ENCODE measurements at places on chromosomes 1 and 21.

- DNase-seq, result no peak
Measured at GRCh38 chr1:233209481-233209880, 86.0 kb downstream of the PCNX2 start.

DNA sequence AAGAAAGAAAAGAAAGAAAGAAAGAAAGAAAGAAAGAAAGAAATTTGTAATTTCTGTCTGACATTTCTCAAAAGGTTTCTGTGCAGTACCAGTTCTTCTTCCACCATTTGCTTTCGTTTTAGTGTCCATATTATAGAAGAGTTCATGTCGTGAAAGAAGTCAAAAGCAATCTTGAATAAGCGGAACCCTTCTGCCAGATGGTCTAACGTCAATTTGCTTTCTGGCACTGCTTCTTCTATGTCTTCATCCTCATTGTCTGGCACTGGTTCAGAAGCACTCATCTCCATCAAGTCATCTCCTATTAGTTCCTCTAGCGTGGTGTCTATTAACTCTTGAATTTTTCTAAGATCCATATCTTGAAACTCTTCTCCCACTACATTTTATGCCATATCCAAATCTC is 170.0 kb upstream of the KCTD3 start:
- DNase-seq, result no peak

DNA sequence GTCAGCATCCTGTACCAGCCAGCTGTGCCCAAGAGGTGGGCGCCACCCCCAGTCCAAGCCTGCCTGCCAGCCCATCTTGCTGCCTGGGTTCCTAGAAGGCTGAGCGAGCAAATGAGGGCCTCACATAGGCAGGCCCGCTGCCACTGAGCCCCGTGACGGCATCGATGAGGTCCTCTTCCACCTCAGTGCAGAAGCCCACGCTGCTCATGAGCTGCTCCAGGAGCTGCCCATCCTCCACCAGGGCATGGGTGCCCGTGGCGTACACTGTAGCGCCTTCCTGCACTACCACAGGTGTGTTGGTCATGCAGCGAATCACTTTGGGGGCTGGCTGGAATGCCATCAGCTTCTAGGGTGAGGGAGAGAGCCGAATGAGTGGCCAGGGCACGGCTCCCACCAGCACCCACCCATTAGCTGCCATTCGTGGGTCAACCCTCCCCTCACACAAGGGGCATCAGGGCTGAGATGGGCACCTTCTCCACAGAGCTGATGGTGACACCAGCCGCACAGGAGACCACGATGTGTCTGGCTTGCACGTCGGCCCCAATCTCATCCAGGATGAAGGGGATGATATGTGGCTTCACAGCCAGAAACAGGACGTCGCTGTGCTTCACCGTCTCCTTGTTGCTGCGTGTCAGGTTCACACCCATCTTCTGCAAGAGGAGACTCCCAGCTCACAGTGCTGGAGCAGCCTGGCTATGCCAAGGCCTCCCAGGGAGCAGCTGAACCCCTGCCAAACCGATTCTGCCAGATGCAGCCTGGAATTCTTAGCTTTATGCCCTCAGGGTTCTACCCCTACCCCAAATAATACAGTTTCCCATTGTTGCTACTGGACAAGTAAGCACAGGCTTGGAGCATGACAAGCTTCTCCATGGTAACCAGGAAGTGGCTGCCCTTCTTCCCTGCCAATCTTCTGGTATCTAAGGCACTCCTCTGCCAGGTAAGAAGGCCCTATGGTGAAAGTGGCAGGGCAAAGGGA is 2.0 kb downstream of the PYCR2 start:
- no peak for DNase-seq

GRCh38 chr1:244047621-244048255 is 3.3 kb upstream of the ZBTB18 start:
- no peak for DNase-seq

- DNase-seq, result no peak
Measured at GRCh38 chr1:117068580-117068979, 8.5 kb downstream of the TTF2 start.

- DNase-seq, result no peak
Measured at GRCh38 chr1:232561381-232561780, 68.6 kb downstream of the SIPA1L2 start.

- DNase-seq, result no peak
Measured at GRCh38 chr1:40799351-40799867, 15.8 kb downstream of the KCNQ4 start.

DNA sequence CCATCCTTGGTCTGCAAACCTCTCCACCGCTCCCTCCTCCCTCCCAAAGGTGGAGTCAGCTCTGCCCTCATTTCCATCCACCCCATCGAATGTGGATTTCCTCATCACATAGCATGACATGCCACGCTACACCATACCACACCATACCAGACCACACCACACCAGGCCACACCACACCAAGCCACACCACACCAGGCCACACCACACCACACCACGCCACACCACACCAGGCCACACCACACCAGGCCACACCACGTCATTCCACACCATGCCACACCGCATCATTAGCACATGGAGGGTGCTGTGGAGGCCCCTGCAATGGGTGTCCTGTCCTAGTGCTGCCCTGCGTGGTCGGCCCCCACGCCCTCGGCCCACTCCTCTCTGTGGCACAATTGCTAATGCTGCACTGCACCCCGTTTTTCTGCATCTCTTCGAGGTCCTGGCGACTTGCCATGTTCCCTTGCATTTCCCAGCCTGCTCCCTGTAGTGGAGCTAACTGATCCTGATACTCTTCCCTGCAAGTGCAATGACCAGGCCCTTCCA is 11.3 kb downstream of the DFFB start:
- DNase-seq, result no peak

- no peak for DNase-seq
Measured at GRCh38 chr1:6249739-6250689, 6.0 kb downstream of the HES3 start.

- no peak for DNase-seq
Measured at GRCh38 chr1:24639881-24640280, 3.2 kb upstream of the SRRM1 start.

DNA sequence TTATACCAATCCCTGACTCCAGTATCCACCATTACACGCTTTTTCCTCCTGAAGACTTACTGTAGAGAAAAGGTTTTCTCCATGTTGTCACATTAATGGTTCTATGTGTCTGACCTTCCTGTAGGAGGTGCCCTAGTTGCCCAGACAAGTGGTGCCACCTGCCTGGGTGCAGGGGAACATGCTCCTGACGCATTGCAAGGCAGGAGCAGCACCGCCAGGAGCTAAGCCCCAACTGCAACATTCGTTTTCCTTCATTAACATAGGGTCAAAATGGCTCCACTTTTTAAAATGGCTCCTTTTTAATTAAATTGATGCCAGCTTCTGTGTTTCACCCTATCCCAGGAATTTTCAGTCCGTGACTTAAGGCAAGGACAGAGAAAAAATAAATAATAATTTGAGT is 220.1 kb upstream of the SAMSN1 start:
- no peak for DNase-seq

DNA sequence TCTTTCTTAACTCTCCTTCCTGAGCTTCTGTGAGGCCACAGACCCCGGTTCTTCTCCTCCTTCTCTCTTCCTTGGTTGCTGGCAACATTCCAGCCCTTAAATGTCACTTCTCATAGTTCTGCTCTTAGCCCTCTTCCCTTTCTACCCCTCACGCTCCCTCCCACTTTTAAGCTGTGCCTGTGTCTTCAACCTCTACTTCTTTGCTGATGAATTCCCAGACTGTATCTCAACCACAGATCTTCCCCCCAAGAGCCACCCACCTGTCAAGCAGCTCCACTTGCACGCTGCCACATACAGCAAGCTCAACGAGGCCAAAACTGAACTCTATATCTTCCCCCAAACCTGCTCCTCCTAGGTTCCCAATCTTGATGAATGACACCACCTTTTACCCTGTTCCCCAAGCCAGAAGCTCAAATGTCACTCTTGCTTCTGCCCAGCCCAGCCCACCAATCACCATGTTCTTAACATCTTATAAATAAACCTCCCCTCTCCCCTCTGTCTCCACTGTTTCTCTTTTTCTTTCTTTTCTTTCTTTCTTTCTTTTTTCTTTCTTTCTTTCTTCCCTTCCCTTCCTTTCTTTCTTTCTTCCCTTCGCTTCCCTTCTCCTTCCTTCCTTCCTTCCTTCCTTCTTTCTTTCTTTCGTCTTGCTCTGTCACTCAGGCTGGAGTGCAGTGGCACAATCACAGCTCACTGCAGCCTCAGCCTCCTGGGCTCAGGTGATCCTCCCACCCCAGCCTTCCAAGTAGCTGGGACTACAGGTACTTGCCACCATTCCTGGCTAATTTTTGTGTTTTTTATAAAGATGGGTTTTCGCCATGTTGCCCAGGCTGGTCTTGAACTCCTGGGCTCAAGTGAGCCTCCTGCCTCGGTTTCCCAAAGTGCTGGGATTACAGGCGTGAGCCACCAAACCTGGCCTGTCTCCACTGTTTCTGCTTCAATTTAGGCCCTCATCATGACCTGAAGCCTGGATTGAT is 19.8 kb upstream of the PTP4A2 start:
- DNase-seq, result no peak

DNA sequence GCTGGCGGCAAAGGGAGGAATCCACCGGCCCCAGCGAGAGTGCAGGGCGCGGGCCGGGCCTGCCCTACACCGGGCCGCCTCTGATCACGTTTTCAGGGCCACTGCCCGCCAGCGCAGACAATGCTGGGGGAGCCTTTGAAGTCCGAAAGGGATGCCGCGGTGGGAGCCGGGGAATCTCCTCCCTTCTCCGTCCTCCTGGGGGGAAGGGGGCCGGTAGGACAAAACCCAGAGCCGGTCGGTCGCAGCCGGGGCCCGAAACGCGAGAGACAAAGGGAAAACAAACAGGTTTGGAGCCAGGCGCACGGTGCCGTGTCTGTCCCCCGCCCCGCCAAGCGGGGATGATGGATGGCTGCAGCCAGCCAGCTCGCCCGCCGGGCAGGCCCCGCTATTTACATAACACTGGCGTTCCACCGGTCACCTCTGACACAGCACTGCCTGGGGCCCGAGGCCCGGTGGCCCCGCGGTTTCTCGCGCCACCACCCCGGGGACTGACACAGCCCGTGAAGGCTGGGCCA is 92.0 kb downstream of the CASZ1 start:
- no peak for DNase-seq

DNA sequence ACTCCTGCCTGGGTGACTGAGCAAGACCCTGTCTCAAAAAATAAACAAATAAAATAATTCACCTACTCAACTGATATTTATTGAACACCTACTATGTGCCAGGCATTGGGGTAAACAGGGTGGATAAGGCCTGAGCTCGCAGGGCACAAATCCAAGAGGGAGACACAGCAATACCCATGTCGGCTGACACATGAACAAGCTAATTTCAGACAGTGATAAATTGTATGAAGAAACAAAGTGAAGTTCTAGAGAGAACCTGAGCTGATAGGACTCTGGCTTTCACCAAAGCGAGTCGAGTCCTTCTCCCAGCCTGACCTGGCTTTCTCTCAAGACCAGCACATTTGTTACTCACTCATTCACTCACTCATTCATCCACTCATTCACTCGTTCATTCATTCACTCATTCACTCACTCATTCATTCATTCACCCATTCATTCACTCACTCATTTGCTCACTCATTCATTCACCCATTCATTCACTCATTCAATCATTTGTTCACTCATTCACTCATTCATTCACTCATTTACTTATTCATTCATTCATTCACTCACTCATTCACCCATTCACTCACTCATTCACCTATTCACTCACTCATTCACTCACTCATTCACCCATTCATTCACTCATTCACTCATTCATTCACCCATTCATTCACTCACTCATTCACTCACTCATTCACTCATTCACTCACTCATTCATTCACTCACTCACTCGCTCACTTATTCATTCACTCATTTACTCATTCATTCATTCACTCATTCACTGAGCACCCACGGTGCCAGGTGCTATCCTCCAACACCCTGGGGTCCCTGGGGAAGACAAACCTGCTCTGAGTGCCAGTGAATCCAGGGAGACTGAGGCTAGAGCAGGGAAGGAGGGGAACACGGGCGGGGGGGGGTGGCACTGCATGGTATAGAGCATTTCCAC is 37.4 kb upstream of the CASZ1 start:
- no peak for DNase-seq

DNA sequence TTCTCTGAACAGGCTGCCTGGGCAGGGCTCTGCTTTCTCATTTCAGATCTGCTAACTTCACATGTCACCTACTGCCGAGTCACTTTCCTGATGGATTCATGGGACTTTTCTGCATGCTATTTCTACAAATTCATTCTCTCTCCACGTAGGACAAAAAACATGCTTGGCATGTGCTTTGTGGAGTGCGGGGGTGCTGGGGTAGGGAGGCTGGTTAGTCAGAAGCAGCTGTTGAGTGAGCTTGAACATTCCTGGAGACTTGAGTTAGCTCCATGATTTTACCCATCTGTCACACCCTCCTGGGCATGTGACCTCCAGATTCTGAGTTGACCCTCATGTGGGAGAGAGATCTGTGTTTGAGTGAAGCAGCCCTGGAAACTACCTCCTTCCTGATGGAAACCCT is 71.4 kb downstream of the UCK2 start:
- no peak for DNase-seq

- DNase-seq, result no peak
Measured at GRCh38 chr1:200118779-200119505, 91.4 kb downstream of the NR5A2 start.

DNA sequence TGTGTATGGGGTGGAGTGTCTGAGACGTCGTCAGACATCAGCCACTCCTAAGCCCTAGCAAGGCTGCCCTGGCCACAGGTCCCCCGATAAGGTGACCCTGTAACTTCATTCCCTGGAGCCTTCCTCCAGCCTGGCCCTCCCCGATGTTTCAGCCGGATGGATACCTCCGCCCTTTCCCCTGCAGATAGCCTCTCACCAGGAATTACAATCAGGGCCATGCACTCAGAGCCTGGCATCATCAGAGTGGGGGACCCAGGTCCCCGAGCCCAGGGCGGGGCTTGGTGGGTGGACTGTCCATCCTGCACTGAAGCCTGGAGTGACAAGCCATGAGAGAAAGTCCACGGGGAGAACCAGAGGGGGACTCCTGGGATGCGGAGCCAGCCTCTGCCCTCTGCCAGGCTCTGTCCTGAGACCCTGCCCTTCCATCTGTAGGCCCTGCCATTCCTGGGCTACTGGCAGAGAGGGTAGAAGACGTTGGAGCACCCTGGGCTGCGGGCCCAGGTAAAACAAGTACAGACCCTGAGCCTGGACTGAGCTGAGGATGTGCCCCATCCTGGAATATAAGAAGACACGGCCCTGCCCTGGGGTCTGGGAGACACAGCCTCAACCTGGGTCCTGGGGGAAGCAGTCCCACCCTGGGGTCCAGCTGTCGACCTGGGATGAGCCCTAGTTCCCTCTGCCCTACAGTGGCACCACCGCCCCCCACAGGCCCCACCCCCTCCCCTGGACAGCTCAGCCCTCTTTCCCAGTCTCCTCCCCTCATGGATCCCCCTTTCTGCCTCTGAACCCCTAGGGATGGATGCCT is 16.8 kb upstream of the ARF1 start:
- no peak for DNase-seq

DNA sequence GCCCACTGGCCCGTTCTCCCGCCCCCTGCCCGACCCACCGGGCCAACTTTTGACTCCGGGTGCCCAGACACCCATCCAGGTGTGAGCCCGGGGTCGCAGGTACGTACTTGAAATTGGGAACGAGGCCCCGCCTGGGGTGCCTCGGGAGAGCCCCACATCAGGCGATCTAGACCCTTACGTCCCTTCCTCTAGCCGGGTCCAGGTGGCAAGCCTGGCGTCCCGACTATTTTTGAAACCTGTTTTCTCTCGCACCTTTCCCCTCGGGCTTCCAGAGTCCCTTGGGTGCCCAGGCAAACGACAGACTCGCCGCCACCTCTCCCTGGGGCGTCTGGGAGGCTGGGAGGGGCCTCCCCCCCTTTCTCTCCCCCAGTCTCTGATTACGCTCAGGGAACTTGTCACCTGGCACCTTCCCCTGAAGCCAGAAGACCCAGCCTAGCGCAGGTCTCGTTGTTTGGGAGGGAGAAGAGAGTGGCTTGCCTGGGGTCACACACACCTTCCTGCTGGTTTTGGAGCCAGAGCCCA is 898 bp downstream of the LDLRAP1 start:
- no peak for DNase-seq

Data from effector CD8-positive, alpha-beta T cell (primary cell).